Right atrium auricular region (tissue), 2 donors: ENCODE measurements at places on chromosomes 2 and 18. TPM values are rescaled to one million over a fixed set of nuclear protein-coding genes. Genes with fewer than 3 reads are reported as not detected.

CDH20 gene
- total RNA-seq = 0.41 TPM

DNA sequence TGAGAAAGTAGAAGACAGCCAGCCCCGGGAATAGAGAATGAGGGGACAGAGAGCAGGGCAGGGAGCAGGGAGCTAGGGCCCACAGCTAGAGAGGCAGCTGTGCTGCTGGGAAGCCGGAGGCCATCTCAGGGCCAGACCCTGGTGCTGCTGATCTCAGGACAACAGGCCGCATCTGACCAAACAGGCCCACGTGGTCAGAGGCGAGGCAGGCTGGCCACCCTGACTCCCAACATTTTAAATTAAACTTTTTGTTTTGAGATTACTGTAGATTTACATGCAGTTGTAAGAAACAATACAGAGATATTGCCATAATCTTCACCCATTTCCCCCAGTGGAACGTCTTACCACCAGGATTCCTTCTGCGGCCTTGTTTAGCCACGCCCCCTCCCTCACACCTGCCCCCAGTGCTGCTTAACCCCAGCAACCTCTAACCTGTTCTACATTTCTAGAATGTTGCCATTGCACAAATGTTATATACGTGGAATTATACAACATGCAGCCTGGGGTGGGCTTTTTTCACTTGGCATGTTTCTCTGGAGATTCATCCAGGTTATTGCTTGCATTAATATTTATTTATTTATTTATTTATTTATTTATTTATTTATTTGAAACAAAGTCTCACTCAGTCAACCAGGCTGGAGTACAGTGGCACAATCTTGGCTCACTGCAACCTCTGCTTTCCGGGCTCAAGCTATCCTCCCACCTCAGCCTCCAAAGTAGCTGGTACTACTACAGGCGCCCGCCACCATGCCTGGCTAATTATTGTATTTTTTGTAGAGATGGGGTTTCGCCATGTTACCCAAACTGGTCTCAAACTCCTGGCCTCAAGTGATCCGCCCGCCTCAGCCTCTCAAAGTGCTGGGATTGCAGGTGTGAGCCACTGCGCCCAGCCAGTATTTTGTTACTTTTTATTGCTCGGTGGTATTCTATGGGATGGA, 48.6 kb upstream of the GPR17 start:
- no peak for DNase-seq
- H3K4me1 ChIP-seq = no peaks in the 10 kb centered on the region
- H3K36me3 ChIP-seq = no peaks in the 10 kb centered on the region
- no peaks in the 10 kb centered on the region for H3K27me3 ChIP-seq
- H3K27ac ChIP-seq = no peak overlapping the region
- H3K4me3 ChIP-seq = no peak overlapping the region

GRCh38 chr18:22086973-22087372, 82.4 kb upstream of the GATA6 start:
- no peaks in the 10 kb centered on the region for H3K36me3 ChIP-seq
- no peak for DNase-seq
- H3K27me3 ChIP-seq = no peaks in the 10 kb centered on the region
- H3K4me1 ChIP-seq = peaks cover 14% of the 10 kb centered on the region

- H3K27ac ChIP-seq = no peak overlapping the region
- no peaks in the 10 kb centered on the region for H3K36me3 ChIP-seq
- H3K4me1 ChIP-seq = no peaks in the 10 kb centered on the region
- no peaks in the 10 kb centered on the region for H3K27me3 ChIP-seq
- no peak overlapping the region for H3K4me3 ChIP-seq
These were observed 16.9 kb downstream of the PSTPIP2 start for GRCh38 chr18:46054956-46055837.

- H3K36me3 ChIP-seq = peaks cover 9% of the 10 kb centered on the region
- no peak overlapping the region for H3K4me3 ChIP-seq
- DNase-seq = no peak
- H3K27me3 ChIP-seq = no peaks in the 10 kb centered on the region
These were observed 29.7 kb upstream of the GTF2A1L start for GRCh38 chr2:48587961-48588360.

DNA sequence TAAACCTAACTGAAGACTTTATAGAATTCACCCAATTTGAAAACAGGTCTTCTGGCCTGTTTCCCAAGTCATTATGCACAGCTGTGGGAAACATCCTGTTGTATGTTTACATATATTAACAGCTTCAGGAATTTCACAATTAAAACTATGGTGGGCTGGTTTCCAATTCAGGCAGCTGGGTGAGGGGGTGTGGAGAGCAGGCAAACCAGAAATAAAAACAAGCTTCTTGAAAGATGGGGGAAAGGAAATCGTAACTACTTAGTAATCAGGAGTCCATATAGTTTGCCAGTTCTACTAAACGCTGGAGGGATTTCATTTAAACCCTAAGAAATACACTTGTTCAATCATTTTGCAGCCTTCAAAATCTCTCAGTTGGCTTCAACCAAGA, 22.8 kb downstream of the ATP8B1 start:
- peak overlapping the region; percentile 77 for H3K27ac ChIP-seq
- H3K36me3 ChIP-seq = no peaks in the 10 kb centered on the region
- no peak for DNase-seq
- no peaks in the 10 kb centered on the region for H3K27me3 ChIP-seq
- no peaks in the 10 kb centered on the region for H3K4me1 ChIP-seq
